Left ventricle myocardium inferior (tissue), 1 donor: ENCODE measurements at places on chromosomes 4 and X.

GRCh38 chrX:100830143-100830542, 10.0 kb downstream of the CSTF2 start:
- no peak for DNase-seq

DNA sequence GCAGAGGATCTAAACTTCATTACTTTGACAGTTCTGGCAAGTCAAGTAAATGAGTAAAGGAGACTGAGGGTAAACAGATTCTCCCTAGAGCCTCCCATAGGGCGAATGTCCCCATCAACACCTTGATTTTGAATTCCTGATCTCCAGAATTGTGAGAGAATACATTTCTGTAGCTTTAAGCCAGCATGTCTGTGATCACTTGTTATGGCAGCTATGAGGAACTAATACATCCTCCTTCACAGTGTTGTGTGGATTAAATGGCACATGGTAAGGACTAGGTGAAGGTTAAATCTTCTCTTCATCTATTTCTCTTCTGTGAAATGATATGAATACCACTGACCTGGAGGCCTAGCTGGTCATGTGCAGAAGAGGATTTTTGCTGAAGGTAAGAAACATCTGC, 137.3 kb downstream of the CPEB2 start:
- DNase-seq: no peak

GRCh38 chr4:110678517-110679227, 55.8 kb upstream of the PITX2 start:
- DNase-seq: no peak

DNA sequence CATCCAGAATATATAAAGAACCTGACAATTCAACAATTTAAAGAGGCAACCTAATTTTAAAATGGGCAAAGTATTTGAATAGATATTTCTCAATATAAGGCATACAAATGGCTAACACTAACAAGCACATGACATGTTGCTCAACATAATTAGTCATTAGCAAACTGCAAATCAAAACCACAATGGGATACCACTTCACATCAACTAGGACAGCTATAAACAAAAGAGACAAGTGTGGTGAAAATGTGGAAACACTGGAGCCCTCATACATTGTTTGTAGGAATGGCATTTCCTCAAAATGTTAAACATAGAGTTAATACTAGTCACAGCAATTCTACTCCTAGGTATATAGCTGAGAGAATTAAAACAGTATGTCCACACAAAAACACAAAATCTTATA, 96.7 kb downstream of the CORIN start:
- no peak for DNase-seq
